Head of caudate nucleus (tissue), 42 donors: ENCODE measurements at places on chromosomes 12 and 14.

DNA sequence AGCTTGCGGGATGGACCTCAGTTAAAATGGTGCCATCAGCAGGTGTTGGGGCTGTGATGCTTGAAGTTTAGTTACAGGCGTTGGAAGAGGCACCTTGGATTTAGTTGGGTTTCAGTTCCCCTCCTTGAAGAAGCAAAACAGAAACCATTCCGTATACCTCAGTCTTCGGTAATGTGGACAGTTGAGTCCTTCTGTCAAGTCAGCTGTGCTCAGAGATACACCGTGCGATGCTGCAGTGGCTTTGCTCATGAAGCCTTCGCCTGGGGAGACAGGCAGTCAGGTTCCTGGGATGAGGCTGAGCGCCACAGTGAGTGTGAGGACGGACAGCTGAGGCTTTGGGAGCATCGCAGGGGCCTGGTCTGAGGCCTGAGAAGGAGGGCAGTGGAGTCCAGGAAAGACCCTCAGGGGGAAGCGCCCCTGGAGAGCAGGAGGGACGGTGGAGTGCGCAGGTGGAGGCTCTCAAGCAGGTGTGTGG lies 7.4 kb downstream of the RAN start:
- DNase-seq = no peak

DNA sequence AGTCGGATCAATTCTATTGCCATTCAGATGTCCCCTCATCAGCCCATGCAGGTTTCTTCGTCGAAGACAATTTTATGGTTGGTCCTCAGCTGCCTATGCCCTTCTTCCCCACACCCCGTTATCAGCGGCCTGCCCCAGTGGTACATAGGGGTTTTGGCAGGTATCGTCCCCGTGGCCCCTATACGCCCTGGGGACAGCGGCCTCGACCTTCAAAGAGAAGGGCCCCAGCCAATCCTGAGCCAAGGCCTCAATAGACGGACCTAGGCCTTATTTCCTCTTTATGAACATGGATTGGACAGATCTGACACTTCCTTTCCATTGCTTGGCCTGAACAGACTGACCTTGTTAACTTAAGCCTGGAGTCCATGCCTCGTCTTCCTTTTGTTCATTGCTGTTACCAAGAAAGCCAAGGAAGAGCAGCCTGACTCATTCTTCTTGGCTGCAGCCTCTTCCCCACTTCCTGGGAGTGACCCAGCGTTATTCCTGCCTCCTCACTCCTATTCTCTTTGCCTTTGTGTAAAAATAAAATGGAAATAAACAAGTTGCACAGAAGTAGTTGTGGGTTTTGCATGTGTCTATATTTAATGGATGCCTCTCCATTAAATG lies 156.5 kb upstream of the AMIGO2 start:
- no peak for DNase-seq

GRCh38 chr12:110058875-110059615 lies 10.7 kb upstream of the C12orf76 start:
- no peak for DNase-seq

DNA sequence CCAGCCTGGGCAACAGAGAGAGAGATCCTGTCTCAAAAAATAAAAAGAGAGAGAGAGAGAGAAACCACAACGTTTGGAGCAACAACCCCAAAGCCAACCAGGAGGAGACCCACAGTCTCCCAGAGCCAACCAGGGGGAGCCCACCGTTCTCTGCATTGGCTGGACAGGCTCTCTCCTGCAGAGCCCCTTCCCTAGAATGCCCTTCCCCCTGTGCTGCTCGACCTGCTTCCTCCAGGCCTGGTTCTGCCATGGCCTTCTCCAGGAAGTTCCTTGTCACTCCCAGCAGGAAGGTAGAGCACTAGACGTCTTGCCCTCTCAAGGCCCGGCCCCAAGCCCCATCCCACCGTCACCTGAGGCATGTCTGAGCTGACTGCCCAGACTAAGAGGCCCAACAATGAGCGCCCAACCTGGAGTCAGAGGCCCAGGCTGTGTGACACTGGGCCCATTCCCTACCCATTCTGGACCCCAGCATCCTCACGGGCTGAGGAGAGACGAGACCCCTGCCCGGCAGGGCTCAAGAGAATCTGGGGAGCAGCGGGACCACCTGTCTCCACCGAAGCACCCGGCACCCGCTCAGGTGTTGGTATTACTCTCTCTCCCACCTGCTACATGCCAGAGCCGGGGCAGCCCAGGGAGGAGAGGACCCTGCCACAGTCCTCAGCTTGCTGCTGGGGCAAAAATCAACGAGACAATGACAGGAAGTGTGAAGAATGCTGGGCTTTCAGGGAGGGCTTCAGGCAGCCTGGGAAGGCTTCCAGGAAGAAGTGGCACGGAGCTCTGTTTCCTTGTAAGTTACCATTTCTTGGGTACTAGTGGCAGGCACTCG lies 61.2 kb downstream of the DIO3 start:
- no peak for DNase-seq

- no peak for DNase-seq
These were observed 95.6 kb upstream of the NRXN3 start for GRCh38 chr14:78074561-78074960.
